ENCODE measurements at places on chromosomes 11 and 22.

DNA sequence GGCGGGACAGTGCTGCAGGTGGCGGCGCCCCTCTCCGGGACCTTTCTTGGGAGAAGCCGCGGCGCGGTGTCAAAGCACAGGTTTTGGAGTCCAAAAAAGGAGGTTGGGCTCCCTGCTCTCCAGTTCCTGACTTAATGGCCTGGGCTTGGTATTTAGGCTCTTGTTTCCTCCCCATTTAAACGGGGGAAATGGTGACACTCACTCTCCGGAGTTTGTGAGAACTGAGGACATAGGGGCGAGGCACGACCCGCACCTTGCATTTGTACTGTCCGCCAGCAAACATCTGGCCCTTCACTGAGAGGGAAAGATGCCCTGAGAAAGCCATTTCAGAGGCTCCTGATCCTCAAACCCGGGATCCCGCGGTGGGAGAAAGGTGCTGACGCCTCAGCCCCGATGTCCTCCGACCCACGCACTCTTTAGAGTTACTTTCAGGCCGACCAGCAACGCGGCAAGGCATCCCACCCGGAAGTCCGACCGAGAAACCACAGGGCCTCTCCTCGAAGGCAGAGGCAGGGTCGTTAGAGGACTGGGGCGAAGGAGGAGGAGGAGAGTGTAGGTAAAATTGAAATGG lies 2.9 kb upstream of the WDR74 start:
- no peak for DNase-seq

DNA sequence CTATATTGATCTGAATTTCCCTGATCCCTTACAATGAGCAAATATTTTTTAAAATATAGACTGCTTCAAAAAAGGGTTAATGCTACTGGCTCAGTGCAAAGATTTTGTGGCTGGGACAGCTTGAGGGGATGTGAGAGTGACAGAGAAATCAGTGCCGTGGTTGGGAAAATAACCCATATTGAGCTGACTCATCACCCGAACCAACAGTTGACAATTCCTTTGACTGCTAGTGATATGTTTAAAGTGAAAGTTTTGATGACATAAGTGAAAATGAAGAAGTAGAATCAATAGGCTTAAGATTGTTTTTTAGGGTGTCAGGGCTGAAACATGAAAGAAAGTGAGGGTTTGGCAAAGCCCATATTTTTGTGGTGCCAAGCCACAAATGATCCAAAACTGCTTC lies 257.1 kb upstream of the TENM4 start:
- DNase-seq, result no peak

DNA sequence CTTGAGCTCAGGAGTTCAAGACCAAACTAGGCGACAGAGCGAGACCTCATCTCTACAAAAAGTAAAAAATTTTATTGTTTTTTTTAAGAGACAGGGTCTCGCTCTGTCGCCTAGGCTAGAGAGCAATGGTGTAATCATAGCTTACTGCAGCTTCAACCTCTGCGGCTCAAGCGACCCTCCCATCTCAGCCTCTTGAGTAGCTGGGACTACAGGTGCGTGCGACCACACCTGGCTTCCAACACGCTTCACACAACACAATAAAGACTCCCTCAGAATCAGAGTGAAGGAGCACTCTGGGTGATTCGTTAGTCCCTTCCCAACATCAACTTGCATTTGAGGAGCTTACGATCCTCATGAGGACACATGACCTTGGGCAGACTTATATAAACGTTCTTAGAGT lies 79.5 kb upstream of the APOA1 start:
- no peak for DNase-seq

GRCh38 chr11:1730059-1730629 lies 20.3 kb downstream of the IFITM10 start:
- DNase-seq, result no peak

DNA sequence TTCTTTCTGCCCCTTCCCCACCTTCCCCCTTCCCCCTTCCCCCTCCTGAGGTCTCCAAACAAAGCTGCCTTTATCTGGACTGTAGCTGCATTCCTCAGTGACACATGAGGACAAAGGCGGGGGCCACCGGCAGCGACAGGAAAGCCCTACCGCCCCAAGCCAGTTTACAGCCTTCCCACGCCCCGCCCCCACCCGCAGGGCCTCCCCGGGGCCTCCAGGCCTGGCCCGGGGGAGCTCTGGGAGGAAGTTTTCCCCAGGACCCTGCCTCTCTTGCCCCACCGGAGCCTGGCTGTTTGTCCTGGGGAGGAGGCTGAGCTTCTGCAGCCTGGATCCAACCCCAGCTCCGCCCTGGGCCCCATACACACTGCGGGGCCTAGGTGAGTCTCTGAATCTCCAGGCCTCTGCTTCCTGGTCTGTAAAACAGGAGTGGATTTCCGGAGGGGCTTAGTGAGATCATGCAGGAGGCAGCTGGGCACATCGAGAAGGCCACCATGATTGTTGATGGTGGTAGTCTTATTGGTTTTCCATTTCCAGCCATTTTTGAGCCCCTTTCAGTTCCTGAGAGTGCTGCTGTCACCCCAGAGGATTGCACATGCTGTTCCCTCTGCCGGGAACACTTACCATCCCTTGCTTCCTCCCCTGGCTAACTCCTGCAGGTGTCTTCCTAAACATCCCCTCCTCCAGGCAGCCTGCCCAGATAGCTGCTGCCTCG lies 130.7 kb downstream of the MN1 start:
- peak; percentile 60 for DNase-seq

- no peak for DNase-seq
Measured at GRCh38 chr22:41565403-41566054, 4.7 kb downstream of the CSDC2 start.

DNA sequence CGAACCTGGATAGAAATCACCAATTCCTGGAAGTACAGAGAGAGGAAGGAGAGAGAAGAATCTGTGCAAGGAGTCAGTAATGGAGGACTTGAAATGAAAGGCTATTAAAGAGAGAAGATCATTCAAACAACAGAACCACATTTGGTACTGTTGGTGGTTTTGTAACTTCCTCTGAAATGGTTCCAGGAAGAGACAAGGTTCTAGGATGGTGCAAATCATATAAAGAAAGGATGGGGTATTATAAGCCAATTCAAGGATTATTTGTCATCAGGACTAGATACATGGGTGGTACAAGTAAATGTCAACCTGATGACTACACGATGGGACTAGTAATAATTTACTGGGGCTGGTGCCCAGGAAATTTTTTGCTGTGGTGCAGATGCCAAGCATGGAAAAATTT lies 28.9 kb upstream of the TMA7B start:
- DNase-seq, result no peak

DNA sequence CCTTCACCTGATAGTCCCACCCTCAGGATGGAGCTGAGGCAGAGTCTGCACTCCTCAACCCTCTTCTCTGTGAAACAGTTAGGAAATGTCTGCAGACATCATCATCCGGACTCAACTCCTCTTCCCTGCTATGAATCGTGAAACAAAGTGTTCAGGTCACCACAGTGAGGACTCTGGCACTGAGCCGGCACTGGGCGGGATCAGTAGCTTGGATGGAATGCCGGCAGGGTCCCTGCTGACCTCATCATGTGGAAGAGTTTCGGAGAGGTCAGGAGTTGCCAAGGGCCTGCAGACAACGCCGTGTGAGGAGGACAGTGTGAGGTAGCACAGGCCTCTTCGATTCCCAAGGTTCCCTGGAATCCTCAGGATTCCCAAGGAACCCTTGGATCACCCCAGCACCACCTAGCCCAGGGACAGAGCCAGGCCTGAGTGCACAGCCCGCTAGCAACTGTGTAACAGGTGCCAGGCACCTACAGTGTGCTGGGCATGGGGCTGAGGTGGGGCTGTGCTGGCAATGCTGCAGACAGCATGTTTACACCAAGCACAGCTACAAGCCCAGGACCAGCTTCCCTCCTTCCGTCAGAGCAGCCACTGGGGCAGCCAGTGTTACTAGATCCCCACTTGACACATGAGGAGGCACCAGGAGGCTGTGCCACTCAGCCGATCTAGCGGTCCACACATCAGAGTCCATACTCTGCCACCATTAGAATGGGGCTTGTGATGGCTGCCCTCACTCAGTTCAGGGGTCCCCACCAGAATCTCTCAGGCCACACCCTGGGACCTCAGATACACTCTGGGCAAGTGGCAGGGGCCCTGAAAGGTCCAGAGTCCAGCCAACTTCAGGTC lies 693 bp upstream of the LINC01488 start:
- DNase-seq, result no peak

GRCh38 chr11:3904228-3904627 lies 48.8 kb downstream of the STIM1 start:
- no peak for DNase-seq

- DNase-seq, result no peak
Measured at GRCh38 chr11:15655552-15655951, 540.8 kb downstream of the INSC start.

DNA sequence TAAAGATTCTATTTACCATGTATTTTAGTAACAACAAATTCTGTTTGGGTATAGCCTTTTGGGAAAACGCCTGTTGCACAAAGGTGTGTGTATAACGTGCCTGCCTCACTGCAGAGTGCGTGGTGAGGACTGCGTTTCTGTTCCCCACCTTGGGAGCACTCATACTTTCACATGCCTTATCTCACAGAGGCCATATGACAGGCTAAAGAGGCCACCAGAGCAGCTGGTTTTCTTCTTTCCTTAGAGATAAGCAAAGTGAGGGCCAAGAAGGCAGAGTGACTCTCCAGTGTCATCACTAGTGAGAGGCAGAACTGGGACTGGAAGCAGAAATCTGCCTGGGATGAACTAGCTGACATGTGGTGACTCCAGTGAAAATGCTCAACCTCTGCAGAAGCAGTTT lies 369.2 kb upstream of the NARS2 start:
- DNase-seq, result no peak

DNA sequence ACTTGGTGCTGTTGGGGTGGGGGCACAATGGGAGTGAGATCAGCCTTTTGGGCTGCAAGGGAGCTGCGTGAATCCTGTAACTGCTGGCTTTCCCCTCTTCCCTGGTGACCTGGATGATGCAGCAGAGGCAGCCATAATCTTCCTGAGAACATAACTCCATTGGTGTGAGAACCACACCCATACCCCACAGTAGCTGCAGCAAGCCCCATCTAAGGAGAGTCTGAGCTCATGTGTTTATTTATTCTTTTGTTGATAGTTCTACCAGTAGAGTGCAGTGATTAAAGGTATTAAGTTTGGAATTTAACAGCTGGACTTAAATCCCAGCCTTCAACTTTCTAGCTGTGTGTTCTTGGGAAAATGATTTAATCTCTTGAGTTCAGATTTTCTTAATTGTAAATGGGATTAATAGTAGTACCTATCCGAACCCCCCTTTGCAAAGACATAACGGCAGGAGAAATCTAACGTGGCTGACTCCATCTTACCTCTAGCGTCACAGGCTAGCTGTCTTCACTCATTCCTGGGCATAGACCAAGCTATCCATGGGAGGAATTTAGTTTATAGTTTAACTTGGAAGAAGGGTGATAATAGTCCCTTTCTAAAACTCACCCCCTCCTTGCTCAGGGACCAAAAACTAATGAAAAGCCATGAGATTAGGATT lies 385.0 kb upstream of the DDI1 start:
- DNase-seq, result no peak

GRCh38 chr11:1964955-1965354 lies 17.8 kb downstream of the MRPL23 start:
- no peak for DNase-seq

GRCh38 chr11:4665424-4665823 lies 21.6 kb downstream of the OR51E1 start:
- DNase-seq, result no peak

DNA sequence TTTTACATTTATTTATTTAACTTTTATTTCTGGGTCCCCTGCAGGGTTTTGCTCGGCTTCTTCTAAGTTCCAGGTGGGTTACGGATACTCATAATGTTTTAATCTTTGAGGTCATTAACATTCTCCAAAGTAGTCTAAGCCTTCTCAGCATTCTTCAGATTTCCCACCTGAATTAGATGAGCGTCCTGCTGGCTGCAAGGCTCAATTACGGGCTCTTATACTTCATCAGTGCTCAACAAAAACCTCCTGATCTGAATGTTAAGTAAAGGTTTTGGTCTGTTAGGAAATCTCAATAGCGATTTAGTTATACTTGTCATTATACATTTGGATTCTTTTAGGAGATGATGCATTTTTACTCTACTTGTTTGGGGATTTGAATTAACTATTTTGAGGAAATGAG lies 27.3 kb upstream of the NFRKB start:
- DNase-seq, result no peak

DNA sequence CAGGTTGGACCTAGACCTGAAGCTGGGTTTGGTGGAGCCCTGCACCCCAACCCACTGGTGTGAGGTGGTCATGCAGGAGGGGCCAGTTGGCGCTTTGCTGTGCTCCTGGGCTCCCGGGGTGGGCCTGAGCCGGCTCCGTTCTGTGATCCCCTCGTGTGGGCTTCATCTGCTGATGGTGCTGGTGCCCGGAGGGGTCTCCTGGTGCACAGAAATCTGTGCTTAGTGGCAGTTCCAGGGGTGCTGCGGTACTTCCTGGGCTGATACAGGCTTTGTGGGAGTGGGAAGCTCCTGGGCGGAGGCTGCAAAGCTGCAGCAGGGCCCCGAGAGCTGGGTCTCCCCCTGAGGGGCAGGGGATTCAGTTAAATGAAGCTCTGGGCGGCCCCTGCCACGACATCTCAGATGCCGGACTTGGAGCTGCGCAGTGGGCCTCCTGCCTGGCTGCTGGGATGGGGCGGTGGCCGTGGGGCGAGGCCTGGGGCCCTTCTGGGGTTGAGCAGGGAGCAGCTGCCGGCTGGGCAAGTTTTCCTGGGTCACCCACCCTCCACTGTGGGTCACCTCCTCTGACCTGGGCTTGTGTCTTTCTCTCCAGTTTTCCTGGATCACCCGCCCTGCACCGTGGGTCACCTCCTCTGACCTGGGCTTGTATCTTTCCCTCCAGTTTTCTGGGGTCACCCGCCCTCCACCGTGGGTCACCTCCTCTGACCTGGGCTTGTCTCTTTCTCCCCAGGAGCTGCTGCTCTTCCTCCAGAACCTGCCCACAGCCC lies 410.5 kb downstream of the TBC1D22A start:
- no peak for DNase-seq

GRCh38 chr22:29370537-29370936 lies 17.8 kb downstream of the AP1B1 start:
- DNase-seq, result no peak

GRCh38 chr11:27401833-27402316 lies 38.9 kb upstream of the CCDC34 start:
- DNase-seq, result no peak

DNA sequence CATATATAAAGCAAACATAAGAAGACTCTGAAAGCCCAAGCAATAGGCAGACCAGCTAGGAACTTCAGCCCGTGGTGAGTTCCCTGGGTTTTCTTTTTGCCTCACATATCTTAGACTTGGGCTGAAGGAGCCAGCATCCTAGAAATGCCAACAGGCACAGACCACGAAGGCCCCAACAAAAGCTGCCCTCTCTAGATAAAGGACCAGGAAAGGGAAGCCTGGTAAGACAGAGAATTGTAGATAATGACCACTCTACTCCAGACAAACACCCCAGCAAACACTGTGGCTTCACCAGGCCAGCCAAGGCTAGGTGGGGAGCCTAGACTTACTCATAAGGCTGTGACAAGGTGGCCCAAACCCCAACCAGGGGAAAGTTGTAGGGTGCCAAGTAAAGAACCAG lies 11.2 kb downstream of the GAL start:
- no peak for DNase-seq

DNA sequence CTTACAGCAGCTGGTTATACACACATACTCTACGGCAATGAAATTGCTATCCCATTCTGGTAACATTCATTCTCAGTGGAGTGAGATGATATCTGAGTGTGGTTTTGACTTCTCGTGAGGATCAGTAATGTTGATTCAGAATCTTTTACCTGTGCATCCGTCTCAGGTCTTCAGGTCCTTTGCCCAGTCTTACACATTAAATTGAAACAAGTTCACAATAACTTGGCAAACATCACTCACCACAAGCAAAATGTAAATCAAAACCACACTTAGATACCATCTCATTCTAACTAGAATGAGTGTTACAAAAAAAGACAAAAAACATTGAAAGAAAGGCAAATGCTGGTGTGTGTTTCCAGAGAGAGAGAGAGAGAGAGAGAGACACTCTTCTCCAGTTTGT lies 14.0 kb downstream of the RGL4 start:
- DNase-seq, result no peak
